HEK293T (cell line): ENCODE measurements at places on chromosomes 1 and 21.

DNA sequence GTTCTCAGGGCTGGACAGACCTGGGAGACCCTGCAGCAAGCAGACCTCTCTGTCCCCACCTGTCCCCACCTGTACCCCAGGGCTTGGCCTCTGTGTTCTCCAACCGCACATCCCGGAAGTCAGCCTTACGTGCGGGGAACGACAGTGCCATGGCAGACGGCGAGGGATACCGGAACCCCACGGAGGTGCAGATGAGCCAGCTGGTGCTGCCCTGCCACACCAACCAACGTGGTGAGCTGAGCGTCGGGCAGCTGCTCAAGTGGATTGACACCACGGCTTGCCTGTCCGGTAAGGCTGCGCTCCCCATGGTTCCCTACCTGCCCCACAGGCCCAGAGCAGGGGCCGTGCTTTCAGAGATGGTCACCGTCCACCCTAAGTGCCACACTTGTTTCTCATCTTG lies 36.5 kb downstream of the ACOT11 start:
- DNase-seq = no peak

GRCh38 chr1:116514708-116515525 lies 55.9 kb downstream of the CD58 start:
- no peak for DNase-seq

DNA sequence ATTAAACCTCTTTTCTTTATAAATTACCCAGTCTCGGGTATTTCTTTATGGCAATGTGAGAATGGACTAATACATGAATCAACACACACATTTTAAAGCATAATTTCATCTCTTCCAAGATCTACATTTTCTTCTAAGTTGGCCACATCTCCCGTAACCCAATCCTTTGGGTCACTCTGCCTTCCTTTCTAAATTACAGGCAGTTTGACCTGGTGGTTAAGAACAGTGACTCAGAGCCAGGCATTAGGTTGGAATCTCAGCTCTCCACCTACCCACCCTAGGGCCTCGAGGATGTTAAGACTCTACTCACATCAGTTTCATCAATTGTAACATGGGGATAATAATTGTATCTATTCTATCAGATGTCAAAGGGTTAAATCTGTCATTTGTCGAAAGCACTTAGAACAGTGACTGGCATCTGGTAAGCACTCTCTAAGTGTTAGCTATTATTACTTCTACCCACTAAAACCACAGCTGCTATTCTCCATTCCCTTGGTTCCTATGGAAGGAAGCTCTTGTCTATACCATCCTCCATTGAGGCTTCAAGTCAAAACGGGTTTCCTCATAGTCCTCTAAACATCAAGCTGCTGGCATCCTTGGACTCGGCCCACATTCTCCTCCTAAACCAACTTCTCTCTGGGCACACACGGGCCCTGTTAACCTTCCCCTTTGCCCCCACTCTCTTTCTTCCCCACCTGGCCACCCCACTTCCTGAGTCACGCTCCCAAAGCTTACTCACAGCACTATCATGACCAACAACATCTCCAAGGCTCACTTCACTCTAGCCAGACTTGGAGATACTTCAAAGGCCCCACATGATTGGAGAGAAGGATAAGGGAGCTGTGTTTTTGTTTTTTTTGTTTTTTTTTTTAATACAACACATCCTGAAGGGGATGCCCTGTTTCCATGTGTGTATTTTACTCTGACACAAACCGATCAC lies 116.9 kb downstream of the TGFBR3 start:
- no peak for DNase-seq

- no peak for DNase-seq
These were observed 20.4 kb downstream of the ZNF362 start for GRCh38 chr1:33276573-33277298.

DNA sequence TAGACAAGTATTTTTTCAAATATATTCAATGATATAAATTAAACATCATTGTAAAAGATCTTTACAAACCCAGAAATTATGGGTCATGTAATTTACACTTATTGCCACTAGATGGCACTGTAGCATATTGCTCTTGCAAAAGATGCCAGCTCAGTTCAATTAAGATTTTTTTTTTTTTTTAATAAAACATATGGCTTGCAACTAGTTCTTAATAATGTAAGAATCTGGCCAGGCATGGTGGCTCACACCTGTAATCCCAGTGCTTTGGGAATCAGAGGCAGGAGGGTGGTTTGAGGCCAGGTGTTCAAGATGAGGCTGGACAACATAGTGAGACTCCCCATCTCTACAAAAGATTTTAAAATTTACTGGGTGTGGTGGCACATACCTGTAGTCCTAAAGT lies 49.4 kb upstream of the DESI2 start:
- peak; percentile 38 for DNase-seq

DNA sequence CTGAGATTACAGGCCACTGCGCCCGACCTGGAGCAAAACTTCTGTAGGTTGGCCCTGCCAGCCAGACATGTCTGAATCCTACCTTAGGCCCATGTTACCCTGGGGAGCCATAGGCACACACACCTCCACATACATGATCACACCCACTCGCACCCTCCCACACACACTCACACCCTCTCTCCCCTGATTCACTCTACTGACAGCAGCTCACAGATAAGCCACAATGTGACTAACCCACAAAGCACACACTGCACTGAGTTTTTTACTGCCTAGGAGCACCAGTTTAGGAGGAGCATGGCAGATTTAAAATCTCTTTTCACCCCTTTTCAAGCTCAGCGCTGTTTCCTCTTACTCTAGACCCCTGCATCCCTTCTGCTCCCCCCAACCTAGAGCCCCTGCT lies 41.7 kb downstream of the SLC30A1 start:
- DNase-seq = no peak

- no peak for DNase-seq
These were observed 18.4 kb downstream of the YIPF1 start for GRCh38 chr1:53871221-53871620.

- DNase-seq = no peak
These were observed 154.6 kb downstream of the ROR1 start for GRCh38 chr1:63928186-63929105.

DNA sequence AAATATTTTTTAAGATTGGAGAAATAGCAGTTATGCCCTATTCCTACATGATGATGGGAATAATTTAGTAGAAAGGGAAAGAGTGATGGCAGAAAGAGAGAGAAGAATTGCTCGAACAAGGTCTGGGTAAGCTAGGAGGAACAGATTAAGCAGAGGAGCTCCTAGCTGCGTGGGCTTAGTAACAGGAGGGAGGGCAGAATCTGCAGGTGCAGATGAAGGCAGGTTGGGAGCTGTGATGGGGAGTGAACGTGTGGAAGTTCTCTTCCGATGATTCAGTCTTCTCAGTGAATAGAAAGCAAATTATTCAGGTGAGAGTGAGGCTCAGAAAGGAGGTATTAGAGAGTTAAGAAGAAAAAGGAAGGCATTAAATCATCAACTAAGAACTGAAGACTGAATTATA lies 8.3 kb upstream of the CR1 start:
- DNase-seq = no peak

GRCh38 chr21:26845066-26845758 lies at the start of gene ADAMTS1:
Gene ADAMTS1, minus strand, starts transcription at chr21:26845409. Its CDS starts 455 bp downstream, at chr21:26844954.
- DNase-seq = peak; percentile 85

DNA sequence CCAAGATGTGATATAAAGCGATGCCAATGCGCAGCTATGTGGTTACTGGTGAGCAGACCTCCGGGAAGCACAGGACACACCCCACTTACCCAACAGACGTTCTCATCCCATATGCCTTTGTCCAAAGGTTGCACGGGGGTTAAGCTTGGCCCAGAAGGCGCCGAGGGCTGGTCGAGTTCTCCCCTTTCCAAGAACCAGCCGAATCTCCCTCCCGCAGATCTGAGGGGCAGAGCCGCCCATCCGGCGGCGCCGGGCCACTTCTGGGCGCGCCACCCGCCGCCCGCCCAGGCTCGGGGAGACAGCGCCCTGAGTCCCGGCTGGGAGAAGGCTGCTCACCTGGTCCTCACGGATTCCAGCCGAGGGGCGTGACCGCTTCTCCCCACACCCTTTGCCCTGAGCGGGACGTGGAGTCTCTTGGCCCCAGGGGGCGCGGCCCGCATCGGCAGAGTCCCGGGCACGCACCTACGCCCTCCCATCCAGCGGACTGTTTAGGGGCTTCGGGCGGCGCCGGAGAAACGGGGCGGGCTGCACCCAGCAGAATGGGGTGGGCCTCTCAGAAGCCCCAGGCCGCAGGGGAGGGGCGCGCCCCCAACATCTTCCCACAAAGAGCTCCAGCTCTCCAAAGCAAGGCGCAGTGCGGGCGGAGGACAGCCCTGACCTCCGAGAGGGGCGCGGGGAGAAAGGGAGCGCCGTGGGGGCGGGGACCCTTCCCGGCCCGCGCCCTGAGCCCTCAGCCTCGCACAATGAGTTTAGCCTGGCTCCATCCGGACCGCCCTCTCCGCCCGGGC lies 615 bp downstream of the GPR161 start:
- DNase-seq = no peak

DNA sequence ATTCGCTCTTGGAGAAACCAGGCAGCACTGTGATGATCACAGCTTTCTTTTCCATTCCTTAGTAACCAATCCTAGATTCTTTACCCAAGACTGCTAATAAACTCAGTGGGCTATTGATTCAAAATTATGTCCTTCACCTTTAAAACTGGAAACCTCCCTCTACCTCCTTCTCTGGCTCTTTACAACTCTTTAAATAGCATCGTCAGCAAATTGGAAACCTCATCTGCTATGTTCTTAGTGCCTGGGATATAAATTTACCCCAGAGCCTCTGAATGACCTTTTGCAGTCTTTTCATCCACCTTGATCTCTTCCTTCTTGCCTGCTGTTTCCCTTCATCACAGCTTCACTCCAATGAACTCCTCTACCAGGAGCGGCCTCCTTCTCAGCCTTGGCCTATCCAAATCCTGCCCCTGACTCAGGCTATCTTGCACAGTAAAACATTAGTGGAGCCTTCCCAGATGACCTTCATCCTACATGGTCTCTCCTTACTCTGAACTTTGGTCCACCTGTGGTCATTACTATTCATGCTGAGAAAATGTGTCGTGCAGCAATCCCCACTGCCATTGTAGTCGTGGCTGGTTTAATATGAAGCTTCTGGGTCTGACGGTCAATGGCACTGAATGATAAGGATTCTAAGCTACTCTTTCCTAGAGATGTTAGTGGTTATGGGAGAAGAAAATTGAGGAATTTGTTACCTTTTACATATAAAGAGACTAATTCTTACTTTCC lies 644.1 kb downstream of the SMYD3 start:
- no peak for DNase-seq

DNA sequence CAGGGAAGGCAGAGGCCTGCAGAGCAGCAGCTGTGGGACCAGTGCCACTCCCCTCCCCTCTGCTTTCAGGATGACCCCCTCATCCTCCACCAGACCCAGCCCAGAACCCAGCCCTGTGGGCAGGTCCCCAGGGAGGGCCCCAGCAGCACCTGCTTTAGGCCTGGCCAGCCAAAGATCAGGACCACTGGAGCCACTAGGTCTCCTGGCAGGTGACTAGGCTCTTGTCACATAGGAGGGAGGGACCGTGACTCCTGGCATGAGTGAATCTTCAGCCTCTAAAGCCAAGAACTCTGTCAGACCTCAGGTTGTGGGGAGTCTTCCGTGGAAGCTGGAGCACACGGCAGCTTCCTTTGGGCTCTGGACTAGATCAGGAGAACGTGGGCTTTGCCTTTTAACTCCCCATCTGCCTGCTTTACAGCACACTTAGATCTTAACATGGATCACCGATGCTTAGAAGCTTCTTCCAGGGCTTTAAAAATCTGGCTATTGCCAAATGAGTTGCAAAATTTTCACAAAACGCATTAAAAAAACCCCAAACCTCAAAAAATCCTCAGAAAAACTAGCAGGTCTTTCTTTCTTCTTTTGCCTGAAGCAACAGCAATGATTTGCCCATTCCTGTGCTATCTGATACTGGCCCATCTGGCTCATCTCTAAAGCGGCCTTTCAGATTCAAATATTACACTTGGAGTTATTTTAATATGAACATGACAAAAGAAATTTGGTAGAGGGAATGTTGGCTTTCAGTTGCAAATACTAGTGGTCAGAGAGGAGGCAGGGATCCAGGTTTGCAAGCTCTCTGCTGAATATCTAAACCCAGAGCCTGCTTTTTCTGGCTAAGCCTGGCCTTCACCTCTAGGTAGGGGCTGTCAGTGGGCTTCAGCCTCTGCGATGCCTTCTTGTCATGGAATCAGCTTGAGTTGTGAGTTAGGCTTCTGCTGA lies 235.2 kb downstream of the SDCCAG8 start:
- no peak for DNase-seq

DNA sequence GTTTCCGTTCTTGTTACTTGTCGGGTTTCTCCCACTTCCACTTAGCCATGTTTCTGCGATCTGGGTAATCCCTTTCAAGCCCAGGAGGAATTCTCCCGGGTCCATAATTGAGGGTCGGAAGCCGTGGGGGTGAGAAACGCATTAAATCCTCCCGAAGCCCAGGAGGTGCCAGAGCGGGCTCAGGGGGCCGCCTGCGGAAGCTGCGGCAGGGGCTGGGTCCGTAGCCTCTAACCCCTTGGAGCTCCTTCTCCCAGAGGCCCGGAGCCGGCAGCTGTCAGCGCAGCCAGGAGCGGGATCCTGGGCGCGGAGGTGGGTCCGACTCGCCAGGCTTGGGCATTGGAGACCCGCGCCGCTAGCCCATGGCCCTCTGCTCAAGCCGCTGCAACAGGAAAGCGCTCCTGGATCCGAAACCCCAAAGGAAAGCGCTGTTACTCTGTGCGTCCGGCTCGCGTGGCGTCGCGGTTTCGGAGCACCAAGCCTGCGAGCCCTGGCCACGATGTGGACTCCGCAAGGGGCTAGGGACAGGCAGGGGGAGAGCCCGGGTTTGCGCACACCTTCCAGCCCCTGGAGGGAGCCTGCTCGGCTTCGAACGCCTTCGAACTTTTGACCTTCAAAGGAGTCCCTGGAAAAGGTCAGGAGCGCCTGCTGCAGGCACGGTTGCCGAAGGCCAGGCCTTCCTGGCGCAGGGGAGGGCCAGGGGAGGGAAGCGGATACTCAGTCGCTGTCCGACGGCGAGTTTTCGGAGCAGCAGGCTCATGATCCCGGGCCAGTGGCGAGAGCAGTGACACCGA lies 1.7 kb upstream of the SIM2 start:
- DNase-seq = no peak

DNA sequence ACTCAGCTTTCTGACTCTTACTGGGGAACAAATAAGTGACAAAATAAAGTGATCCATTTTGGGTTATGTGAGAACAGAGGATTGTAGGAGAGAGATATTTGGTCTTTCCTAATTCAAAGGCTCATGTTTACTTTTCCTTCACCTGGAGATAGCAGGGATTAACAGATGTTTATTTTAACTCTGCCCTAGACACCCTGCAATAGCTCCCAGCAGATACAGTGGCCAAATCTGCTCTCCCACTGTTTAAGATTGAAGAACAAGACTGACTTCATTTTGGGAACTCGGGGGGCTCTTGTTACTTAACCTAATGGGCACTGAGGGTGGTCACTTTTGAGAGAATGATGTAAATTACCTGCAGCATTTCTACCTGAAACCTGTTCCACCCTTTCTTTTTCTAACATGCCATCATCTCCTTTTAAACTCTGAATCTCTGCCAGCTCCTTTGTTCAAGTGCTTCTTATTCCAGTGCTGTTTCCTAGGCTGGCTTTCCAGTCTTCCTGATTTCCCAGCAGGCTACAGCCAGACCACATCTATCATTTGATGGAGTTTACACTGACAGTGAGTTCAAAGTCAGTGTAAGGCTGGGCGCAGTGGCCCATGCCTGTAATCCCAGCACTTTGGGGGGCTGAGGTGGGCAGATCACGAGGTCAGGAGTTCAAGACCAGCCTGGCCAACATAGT lies 90.0 kb downstream of the SELENOF start:
- no peak for DNase-seq

GRCh38 chr1:156126630-156127534 lies 12.4 kb downstream of the LMNA start:
- no peak for DNase-seq

GRCh38 chr1:219988387-219988786 lies 57.9 kb downstream of the EPRS1 start:
- no peak for DNase-seq

- no peak for DNase-seq
These were observed 37.5 kb upstream of the SLAMF9 start for GRCh38 chr1:159991513-159991912.
